H4 (cell line): ENCODE measurements at places on chromosomes 5 and 9. TPM values are rescaled to one million over a fixed set of nuclear protein-coding genes. Genes with fewer than 3 reads are reported as not detected.

DNA sequence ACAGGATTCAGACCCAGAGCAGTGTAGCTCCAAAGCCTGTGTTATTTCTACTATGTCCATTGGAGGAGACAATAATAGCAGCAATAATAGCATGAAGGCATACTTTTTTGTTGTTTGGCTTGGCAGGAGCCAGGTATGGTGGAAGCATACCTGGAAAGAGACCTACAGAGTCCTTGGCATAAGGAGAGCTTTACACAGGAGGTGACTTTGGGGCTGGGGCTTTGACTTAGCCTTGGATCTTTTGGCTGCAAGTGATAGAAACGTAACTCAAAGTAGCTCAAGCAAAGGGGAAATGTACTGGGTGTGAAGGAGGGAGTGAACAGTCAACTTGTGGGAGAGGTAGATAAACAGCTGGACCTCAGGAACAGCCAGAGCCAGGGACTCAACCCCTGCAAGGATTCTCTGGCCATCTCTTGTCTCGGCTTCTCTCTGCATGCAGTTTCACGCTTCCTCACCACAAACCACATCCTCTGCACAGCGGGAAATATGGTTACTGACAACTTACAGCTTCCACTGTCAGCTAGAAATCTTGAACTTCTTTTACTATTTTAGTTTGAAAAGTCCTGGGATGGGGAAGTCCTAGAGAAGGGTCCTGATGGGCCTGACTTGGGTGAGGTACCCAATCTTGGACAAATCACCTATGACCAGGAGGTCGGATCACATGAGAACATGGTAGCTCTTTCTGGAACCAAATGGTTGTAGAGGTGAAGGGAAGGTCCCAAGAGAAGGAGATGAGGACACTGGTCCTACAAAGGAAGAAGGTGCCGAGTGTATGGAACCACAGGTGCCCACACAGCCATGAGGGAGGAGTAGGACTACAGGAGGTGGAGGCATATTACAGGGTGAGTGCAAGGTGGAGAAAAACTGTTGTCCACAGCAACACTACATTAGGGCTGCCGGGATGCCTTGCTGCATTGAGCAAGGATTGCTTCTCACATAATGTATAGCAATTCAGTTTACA, 47.0 kb upstream of the TGFBR1 start:
- DNase-seq, result peak; percentile 86

GRCh38 chr5:144395704-144396103, 225.0 kb downstream of the KCTD16 start:
- DNase-seq, result no peak

GRCh38 chr9:34684145-34684544, 6.9 kb downstream of the CCL19 start:
- no peak for DNase-seq

- DNase-seq, result no peak
Observed at GRCh38 chr5:113807427-113807991, 294.0 kb downstream of the YTHDC2 start.

The CCL19 gene
- total RNA-seq, result not detected in 2 replicates

The SLC23A1 gene
- total RNA-seq, result not detected in 2 replicates

The SLCO6A1 gene
- not detected in 2 replicates for total RNA-seq

GRCh38 chr9:132040246-132040645, 39.4 kb downstream of the MED27 start:
- DNase-seq, result no peak

The SLC1A1 gene
- 2.5 and 3.0 TPM in 2 replicates for total RNA-seq

DNA sequence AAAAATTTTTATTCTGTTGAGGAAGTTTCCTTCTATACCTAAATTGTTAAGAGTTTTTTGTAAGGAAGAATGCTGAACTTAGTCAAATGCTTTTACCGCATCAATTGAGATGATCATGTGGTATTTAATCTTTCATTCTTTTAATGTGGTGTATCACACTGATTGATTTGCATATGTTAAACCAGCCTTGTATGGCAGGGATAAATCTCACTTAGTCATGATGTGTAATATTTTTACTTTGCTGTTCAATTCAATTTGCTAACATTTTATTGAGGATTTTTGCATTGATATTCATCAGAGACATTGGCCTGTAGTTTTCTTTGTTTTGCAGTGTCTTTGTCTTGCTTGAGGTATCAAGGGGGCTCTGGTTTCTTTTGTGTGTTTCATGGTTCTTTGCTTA, 125.3 kb upstream of the MEF2C start:
- DNase-seq, result no peak

The PCDHB3 gene
- total RNA-seq, result 0.21 TPM in 2 replicates

The ENHO gene
- 1.9 and 2.3 TPM in 2 replicates for total RNA-seq

GRCh38 chr5:6202968-6203365, 175.4 kb downstream of the MED10 start:
- DNase-seq, result no peak

DNA sequence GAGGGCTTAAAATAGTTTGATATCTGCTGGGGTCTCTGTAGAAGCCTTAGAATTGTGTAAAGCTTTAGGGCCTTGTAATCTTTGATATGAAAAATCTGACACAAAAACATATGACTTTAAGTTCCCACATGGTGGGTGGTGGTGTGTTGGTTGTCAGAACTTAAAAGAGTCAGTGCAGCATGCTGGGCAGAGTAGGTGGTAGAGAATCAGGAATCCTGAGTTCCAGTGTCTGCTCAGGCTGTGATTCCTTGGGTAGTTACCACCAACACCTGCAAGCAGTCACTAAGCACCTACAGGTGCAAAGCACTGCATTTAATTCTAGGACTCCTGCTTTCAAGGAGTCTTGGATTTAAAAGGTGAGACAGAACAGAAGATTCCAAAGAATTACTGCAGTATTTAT, 144.6 kb downstream of the ACER2 start:
- DNase-seq, result no peak

- no peak for DNase-seq
Observed at GRCh38 chr5:73918791-73919221, 292.8 kb downstream of the ARHGEF28 start.

DNA sequence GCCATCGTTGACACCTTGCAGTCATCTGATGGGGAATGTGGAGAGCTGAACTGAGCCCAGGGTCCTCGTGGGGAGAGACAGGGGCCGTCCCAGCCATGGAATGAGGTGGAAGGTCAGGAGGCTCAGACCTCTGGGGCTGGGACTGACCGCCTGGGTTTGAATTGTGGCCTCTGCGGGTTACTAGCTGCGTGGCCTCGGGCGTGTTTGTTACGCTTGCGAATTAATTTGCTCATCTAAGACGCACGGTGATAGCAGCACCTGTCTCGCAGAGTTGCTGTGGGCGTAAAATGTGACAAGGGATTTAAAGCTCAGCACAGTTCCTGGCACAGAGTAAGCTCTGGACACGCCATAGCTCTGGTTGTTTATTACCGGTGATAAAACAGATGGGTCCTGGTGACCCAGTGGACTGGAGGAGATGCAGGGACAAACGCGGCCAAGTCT, 19.4 kb upstream of the DAB2IP start:
- DNase-seq, result no peak

- DNase-seq, result no peak
Observed at GRCh38 chr5:16437977-16438376, 27.6 kb downstream of the ZNF622 start.

The ZNF454 gene
- total RNA-seq, result 0.72 TPM in 1 of 2 replicates, not detected in the other

GRCh38 chr5:67164856-67165525, 31.6 kb downstream of the CD180 start:
- DNase-seq, result no peak

DNA sequence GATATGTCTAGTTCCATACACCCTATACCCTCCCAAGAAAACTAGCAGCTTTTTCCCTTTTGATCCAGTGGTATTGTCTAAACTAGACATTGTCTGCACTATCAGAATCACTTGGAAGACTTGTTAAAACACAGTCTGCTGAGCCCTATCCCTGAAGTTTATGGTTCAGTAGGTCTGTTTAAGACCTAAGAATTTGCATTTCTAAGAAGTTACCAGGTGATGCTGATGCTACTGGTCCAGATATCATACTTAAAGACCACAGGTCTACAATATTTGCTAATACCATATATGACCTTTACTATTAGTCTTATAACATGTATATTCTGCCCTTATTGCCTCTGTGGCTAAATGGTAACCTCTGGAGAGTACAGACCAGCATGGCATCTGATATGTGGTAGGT, 23.3 kb downstream of the SKIC3 start:
- DNase-seq, result no peak

- DNase-seq, result no peak
Observed at GRCh38 chr5:137734331-137734730, 1.6 kb downstream of the KLHL3 start.

The LAMC3 gene
- 0.49 and 0.60 TPM in 2 replicates for total RNA-seq

The TMEM215 gene
- 0.08 TPM in 1 of 2 replicates, not detected in the other for total RNA-seq

GRCh38 chr5:5326115-5326758, 96.2 kb upstream of the ICE1 start:
- no peak for DNase-seq

GRCh38 chr9:64773491-64773931, 511.5 kb downstream of the FOXD4L5 start:
- no peak for DNase-seq

The CAMK4 gene
- 8.8 and 22.5 TPM in 2 replicates for total RNA-seq

DNA sequence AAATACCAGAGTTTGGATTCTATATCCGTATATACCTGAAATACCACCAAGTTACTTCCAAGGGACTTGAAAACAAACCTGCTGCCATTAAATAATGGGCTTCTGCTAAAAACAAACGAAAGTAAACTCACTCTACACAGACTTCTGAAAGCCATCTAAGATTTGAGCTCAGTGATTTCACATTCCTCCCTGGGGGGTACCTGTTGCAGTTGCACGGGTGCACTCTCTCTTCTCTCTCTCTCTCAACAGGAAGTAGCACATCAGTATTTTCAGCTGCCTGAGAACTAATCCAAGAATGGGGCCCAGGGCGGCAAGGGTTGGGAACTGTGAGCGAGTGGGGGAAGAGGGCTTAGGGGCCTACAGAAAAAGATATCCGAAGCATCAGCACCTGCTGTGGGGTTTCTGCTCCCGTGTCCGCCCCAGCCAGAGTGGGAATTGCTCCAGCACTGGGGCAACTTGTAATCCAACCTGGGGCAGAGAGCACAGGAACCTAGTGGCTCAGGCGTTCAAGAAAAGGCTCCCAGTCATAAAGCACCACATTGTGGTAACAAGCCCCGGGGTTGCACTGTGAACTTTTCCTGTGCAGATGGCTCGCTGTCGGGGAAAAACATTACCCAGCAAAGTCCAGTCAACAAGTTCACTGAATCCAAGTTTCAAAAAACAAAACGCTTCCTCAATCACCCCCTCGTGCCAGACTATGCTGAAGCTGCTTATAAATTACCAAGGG, 99.8 kb downstream of the EFNA5 start:
- DNase-seq, result peak; percentile 50
